EH (cell line): ENCODE measurements at places on chromosomes 2 and 18.

DNA sequence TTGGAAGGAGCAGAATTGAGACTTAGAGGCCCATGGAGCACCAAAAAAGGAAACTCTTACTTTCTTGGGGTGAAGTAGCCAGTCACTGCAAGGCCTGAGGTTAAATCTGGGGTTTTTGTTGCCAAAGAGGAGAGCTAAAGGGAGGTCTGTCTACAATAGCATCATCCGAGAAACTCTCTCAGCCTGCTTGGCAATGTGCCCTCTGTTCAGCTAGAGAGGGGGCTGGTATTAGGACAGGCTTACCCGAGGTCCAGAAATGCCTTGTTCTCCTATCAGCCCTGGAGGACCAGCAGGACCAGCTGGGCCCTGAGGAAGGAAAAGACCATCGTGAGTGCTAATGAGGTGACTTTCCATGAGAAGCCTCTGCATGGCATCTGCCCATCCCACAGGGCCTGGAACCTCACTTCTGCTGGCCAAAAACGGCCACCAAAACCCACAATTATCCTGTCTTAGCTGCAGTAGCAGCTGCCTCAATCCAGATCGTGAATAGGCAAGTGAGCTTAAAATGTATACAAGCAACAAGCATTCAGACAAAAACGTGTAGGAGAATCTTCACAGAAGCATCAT lies 61.6 kb downstream of the COL6A3 start:
- peak; percentile 45 for DNase-seq

- DNase-seq, result no peak
Measured at GRCh38 chr2:155141418-155141817, 442.9 kb downstream of the KCNJ3 start.

GRCh38 chr2:207571370-207571769 lies 41.6 kb downstream of the CREB1 start:
- DNase-seq, result no peak

- no peak for DNase-seq
Measured at GRCh38 chr18:4524096-4524495, 69.0 kb upstream of the DLGAP1 start.

DNA sequence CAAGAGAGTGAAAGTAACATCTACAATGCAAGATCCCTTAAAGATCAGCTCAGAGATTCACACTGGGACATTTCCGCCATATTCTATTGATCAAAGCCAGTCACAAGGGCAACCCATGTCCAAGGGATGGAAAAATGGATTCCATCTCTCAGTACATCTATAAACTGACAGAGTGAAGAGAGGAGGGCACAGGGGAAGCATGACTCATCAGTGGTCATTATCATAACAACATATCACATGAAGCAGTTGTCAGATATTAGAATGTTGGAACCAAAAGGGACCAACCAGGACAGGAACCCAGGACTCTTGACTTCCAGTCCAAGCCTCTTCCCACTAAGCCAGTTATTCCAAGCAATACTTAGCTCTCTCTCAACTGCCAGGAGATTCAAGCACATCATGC lies 54.9 kb upstream of the IGFBP2 start:
- DNase-seq, result peak; percentile 68

- peak; percentile 65 for DNase-seq
Measured at GRCh38 chr18:42053188-42053781, 98.3 kb downstream of the PIK3C3 start.

DNA sequence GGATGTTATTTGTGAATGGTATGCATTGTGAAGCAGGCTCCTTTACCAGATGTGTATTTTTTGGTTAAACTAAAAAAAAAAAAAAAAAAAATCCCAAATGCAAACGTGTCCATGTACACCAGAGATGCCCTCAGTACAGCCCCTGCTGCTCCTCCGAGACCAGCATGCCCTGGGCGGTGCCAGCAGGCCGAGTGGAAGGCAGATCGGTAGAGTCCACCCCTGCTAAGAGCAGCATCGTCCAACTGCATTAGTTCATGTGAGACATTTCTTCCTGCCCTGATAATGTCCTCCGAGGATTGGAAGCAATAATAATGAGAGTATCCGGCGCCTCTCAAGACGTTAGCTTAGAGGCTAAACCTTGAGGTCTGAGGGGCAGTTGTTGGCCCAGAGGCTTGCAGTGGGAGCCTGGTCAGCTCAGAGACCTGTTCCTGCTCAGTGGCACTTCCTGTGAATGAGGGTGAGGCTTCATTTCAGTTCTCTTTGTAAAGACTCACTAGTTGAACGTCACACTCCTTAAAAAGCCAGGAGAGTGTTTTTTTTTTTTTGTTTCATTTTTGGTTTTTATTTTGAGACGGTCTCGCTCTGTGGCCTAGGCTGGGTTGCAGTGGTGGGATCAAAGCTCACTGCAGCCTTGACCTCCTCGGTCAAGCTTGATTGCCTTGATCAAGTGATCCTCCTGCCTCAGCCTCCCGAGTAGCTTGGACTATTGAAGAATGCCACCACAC lies 5.6 kb downstream of the SLC66A3 start:
- no peak for DNase-seq

- DNase-seq, result peak; percentile 11
Measured at GRCh38 chr2:106572541-106573450, 85.6 kb downstream of the CD8B2 start.

GRCh38 chr2:1701556-1702185 lies 42.6 kb downstream of the PXDN start:
- DNase-seq, result no peak

GRCh38 chr2:160140471-160140870 lies 59.6 kb downstream of the ITGB6 start:
- peak; percentile 81 for DNase-seq

- DNase-seq, result no peak
Measured at GRCh38 chr2:76478266-76479035, 767.7 kb upstream of the GCFC2 start.

DNA sequence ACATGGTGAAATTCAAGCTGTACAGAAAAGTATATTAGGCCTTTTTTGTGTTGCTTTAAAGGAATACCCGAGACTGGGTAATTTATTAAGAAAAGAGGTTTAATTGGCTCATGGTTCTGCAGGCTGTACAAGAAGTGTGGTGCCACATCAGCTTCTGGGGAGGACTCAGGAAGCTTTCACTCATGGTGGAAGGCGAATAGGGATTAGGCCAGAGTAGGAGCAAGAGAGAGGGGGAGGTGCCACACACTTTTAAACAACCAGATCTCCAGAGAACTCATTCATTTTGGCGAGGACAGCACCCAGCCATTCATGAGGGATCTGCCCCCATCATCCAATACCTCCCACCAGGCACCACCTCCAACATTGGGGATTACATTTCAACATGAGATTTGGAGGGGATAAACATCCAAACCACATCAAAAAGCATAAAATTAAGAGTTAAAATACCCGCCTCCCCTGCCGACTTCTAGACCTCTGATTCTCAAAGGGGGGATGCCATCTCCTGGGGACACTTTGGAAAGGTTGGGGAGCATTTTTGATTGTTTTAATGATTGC lies 15.1 kb upstream of the LIPG start:
- DNase-seq, result no peak

- peak; percentile 63 for DNase-seq
Measured at GRCh38 chr2:118614841-118615271, 232.6 kb downstream of the EN1 start.

- no peak for DNase-seq
Measured at GRCh38 chr2:201194097-201194496, 11.2 kb downstream of the CASP10 start.

GRCh38 chr2:101597347-101597944 lies 100.1 kb upstream of the MAP4K4 start:
- peak; percentile 48 for DNase-seq

DNA sequence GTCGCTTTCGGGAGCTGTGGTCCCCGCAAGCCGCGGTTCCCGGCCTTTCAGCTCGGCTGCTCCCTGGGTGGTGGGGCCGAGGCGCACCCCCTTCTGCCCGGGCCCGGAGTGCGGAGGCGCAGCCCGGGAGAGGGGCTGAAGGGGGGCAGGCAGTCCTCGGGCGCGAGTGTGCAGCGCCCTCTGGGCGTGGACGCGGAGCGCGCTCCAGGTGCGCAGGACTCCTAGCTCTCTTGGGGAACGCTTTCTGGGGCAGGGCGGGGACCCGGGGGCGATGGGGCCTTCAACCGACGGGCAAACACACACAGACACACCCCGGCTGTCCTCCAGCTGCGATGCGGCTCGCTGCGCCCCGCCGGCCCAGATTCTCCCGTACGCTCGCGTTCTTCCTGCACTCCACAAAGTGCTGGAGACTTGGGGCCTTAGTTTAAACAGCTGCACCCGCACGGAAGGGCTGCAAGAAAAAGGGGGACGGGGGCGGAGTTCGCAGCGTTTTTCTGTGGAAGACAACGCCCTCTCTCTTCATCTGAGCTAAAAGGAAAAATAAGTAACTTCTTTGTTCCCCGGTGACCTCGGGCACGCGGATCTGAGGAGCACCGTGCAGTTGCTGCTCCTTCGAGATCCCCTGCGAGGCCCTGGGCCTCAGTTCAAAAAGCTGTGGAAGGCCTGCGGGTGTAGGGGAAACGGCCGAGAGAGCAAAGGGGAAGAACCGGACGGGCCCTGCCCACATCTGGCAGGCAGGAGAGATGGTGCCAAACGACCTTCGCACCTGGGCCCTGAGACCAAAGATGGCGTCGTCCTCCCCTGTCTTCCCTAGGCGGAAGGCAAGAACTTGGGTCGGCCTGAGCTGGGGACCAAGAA lies 593 bp upstream of the SDC1 start:
- peak; percentile 56 for DNase-seq

DNA sequence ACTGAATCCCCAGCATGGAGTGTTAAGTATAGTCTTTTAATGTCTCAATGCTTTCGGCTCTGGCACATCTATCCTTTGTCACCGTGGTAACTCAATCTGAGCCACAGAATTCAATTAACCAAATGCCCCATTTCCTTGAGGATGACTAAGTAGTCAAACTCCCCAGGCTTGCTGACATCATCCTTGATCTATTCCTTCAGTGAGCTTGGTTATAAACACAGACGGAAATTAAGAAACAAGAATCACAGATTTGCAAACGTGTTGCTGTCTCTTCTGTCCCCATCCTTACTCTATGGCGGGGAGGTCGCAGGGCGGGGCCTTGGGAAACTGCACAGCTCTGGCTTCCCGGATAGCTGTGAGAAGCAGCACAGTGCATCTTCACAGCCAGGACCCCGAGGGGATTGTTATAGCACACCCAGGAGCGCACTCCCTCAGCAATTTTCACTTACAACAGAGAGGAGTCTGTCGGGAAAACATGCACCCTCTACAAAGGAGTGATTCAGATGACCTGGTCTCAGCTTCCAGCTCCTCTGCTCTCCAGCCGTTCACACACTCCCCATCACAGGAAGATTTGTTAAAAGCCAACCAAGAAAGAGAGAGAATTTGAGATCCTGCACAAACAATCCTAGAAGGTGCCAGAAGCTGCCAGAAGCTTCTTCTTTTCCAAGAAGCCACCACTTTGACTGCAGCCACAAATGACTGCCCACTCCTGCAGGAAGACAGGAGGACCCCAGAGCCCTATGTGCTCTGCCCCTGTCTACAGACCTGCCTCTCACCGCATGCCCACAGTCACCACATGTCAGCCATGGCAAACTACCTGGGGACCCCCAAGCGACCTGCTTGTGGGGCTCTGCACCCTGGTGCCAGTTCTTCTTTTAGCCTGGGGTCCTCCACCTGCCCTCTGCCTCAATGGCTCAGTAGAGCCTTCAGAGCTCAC lies 44.9 kb upstream of the YWHAQ start:
- peak; percentile 98 for DNase-seq

DNA sequence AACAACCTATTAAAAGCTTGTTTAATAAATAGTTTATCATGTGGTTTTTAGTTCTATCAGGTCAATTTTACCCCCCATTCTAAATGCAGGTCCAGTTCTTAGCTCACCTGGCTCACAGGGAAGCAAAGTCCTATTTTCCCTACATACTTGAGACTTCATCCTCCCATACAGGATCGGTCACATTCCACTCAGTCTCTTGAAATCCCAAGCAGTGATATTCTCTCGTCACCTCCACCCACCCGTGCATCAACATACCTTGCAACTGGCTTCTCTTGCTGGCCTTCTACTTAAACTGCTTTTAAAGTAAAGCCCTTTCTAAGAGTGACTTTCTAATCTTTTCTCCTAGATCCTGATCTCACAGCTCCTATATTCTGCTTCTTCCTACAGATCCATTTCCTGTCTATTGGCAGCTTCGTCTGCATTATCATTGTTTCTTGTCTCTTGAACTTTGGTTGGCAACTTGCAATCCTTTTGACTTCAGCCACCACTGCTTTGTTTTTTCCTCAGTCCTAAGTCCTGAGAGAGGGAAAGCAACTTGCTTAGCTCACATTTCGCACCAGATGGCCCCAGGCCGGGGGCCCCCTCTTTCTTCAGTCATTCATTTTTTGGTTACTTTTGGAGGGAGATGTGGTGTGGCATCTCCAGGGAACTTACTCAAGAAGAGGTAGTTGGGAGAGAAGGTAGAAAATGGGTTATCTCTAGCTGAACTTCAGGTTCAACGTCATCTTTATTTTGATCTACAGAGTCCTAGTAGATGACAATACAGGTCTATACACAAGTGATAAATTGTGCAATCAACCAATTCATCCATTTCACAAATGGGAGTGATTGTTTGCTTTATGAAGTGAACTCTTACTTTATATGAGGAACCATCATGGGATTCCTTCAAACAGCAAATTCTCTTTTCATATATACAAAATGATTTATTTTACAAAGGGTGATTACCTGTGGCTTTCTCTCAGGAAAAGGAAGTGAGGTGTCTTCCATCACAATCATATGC lies 23.9 kb upstream of the NCOA1 start:
- DNase-seq, result no peak

GRCh38 chr2:217837530-217837929 lies 165.3 kb downstream of the TNS1 start:
- DNase-seq, result no peak

- DNase-seq, result no peak
Measured at GRCh38 chr2:75788902-75789301, 78.2 kb upstream of the GCFC2 start.

DNA sequence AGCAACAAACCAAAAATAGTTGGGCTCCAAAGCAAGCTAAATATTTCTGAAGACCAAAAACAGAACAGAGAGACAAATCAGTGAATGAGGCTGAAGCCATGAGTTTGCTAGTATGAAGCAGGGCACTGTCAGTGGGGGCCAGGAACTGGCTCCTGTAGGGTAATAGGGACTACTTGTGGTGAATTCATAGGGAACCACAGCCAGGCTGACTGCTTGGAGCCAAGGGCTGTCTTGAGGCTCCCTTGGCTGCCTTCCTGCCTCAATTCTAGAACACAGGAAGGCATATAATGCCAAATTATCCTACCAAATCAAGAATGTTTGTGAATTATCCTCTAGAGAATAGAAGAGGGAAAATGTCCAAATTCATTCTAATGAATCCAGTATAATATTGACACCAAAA lies 406.0 kb downstream of the CCDC85A start:
- no peak for DNase-seq

- DNase-seq, result peak; percentile 64
Measured at GRCh38 chr18:23135550-23136325, 453 bp downstream of the CABLES1 start.

GRCh38 chr2:33946193-33946592 lies 347.1 kb upstream of the FAM98A start:
- no peak for DNase-seq

- DNase-seq, result no peak
Measured at GRCh38 chr18:4842751-4843150, 354.3 kb downstream of the AKAIN1 start.

GRCh38 chr2:141021109-141021508 lies 1109.7 kb downstream of the LRP1B start:
- peak; percentile 81 for DNase-seq
